ENCODE measurements at places on chromosomes 5 and 9.

- DNase-seq = no peak
Observed at GRCh38 chr9:89720696-89721175, 115.9 kb downstream of the GADD45G start.

DNA sequence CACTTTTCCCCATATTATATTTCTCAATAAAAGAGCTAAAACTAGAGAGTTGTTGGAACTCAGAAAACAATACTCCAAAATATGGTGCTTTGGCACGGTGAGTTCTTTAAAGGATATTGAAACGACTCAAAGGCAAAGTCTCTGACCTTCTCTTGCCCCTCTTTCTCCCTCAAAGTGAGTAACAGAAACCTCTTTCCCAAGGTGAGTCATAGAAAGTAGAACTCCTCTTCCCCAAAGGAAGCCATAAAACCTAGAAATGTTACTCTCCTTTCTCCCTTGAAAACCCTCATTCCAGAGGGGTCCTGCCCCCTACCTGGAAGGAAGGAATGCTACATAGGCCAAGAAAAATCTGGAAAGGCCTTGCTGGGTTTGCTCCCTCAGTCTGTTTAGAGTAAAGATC lies 47.5 kb downstream of the RAPGEF6 start:
- no peak for DNase-seq

DNA sequence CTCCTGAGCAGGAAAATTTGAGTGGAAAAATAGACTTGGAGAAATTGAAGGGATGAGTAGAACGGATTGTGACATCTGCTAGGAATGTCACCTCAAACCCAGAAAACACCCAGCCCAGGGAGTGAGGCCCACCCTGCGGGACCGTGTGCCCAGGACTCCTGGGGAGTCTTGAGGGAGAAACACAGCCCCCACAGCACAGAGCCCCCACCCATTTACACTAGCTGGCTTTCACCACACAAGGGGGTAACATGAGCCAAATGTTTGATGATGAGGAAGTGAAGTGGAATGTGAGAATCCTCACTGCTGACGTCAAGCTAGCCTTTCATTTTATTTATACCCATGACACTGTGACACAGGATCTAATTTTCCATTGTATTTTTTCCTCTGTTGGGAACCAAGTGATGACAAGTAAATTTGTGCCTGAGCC lies 42.8 kb upstream of the PDE8B start:
- DNase-seq = no peak

DNA sequence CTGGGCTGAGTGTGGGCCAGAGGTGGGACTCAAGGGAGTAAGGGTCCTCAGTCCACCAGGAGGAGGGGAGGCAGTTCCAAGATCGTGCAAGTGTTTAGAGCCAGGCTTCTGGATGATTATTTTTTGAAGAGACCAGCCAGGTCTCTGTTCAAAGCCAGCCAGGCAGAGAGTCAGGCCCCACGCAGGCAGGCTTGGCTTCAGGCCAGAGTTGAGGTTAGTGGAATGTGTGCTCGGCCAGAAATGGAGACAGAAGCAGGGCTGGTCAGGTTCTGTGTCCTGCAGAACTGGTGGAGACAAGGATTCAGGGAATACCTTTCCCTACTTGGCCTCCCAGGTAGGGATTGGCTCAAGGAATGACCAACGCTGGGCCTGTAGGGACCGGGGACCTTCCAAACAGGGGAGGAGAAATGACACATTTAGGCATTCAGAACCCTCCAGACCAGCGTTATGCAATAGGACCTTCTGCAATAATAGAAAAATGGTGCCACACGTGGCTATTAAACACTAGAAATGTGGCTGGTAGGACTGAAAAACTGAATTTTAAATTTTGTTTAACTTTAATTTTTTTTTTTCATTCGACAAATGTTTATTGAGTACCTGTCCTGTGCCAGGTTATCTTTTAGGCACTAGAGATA lies 106.2 kb downstream of the CMYA5 start:
- peak; percentile 68 for DNase-seq

GRCh38 chr5:93330506-93330905 lies 250.5 kb downstream of the NR2F1-AS1 start:
- no peak for DNase-seq

- DNase-seq = peak; percentile 43
Observed at GRCh38 chr5:36908544-36909260, 32.1 kb downstream of the NIPBL start.

DNA sequence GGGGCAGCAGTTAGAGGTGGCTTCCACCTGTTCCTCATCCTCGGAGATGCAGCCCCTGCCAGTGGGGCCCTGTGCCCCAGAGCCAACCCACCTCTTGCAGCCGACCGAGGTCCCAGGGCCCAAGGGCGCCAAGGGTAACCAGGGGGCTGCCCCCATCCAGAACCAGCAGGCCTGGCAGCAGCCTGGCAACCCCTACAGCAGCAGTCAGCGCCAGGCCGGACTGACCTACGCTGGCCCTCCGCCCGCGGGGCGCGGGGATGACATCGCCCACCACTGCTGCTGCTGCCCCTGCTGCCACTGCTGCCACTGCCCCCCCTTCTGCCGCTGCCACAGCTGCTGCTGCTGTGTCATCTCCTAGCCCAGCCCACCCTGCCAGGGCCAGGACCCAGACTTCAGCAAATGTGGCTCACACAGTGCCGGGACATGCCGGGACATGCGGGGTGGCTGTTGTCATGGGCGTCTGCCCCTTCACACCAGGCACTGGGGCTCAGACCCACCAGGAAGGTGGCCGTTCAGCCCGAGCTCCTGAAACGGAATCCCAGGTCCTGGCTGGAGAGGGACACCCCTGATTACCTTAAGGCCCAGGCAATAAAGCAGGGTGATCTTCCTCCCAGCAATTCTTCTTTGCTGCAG lies 841 bp downstream of the CYSRT1 start:
- DNase-seq = no peak

- DNase-seq = no peak
Observed at GRCh38 chr5:119323601-119324000, 32.2 kb upstream of the TNFAIP8 start.

- no peak for DNase-seq
Observed at GRCh38 chr5:1311439-1312055, 16.7 kb upstream of the TERT start.

GRCh38 chr5:14298126-14298847 lies 155.1 kb downstream of the TRIO start:
- DNase-seq = no peak

DNA sequence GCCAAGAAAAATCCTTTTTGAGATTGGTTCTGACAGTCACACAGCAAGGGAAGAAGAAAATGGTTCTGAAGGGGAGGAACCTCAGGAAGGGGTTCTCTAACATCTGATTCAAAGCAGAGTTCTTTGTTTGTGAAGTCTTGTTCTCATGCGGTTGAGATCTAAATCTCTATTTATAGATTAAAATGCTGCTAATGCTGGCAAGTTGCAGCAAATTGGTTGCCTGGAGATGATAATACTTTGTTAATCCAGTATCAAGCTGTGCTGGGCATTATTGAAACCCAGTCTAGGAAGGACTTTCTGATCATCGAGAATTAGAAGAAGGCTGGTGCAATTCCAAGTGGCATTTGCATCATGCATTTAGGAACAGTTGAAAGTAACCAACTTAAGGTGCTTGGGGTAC lies 34.0 kb upstream of the SLC28A3 start:
- DNase-seq = no peak

- no peak for DNase-seq
Observed at GRCh38 chr5:154818471-154819116, 31.8 kb downstream of the FAXDC2 start.

DNA sequence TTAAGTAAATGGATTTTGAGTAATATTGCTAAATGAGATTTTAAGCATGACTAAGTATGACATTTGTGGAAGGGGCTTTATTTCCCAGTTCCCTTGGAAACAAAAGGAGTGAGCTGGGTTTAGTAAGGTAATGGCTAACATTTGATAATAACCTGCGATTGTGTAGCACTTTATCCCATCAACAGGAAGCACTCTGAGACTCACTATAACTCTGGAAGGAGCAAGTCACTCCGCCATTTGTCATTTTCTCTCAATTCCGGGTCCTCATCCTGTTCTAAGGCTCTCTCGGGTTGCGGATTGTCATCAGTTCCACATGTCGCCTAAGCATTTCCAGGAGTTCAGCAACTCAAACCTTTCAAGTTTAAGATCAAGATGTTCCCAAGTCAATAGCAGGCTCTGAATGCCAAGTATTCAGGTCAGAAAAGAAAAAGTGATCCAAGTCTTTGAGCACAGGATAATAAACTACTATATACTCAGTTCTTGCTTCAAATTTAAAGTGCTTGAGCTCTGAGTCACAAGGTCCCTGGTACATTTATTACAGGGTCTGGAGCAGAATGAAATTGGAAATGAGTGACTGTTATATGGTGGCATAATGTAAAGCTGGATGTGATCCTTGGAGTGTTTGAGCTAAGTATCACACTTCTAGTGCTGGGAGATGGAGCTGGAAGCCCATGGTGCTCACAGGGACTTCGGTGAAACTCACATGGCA lies 39.3 kb downstream of the CAPSL start:
- DNase-seq = no peak

- DNase-seq = no peak
Observed at GRCh38 chr5:52943285-52943684, 45.9 kb upstream of the ITGA2 start.

GRCh38 chr9:108439947-108440346 lies 415.8 kb downstream of the ACTL7B start:
- no peak for DNase-seq

- no peak for DNase-seq
Observed at GRCh38 chr9:136567651-136568287, 21.9 kb upstream of the NOTCH1 start.

GRCh38 chr5:175306381-175306780 lies 137.6 kb downstream of the DRD1 start:
- no peak for DNase-seq

DNA sequence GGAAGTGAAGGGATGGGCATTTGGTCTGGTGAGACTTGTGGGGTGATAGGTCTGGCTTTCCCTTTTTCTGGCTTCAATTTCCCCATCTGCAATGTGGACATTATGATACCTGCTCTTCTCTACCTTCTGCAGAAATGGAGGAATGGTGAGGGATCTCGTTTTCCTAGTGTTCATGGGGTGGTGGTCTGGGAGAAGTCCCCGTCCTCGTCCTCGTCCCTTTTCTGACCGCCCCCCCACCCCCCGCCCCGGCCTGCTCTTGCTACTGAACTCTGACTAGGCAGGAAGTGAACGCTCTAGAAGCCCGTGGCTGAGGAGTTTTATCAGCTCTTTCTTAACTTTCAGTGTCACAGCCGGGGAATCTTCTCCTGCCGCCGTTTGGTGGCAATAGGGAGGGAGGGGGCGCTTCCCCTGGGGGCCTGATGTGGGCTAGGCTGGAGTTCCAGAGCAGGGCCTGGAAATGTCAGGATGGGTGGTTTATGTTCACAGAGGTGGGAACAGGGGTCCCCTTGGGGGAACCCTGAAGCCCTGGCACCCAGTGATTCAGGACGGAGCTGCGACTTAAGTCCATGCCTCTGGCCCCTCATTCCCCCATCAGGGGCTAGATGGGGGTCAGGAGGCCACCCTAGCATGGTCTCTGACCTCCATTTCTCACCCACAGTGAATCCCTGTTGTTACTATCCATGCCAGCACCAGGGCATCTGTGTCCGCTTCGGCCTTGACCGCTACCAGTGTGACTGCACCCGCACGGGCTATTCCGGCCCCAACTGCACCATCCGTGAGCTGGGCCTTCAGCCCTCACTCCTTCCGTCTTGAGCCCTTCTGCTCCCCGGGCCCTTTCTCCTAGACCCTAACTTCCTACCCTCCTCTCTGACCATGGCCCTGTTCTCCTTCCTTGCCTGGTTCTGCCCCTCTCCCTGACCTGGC lies 6.7 kb downstream of the PTGS1 start:
- DNase-seq = no peak

GRCh38 chr9:129270903-129271431 lies 92.9 kb upstream of the IER5L start:
- DNase-seq = peak; percentile 85

- DNase-seq = no peak
Observed at GRCh38 chr5:80223561-80223960, 32.3 kb downstream of the SERINC5 start.

GRCh38 chr9:35698231-35698630 lies 8.5 kb upstream of the TPM2 start:
- no peak for DNase-seq

DNA sequence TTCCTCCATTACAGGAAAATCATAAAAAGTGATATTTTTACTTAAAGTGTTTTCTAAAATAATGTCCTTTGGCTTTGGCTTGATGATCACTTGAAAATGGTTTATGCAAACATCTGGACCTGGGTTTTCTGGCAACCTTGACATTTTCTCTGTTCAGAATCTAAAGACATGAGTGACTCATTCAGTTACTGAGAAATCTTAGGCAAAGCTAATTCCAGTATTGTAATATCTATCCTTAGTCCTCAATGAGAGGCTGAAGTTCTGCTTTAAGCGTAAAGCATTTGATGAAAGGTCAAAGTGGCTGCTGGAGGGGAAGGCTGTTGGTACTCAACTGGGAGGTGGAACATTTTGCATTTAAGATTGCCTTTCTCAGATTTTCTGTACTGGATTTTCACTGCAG lies 2.3 kb downstream of the MAN2A1 start:
- DNase-seq = peak; percentile 43

GRCh38 chr9:6356441-6356840 lies 28.3 kb downstream of the TPD52L3 start:
- no peak for DNase-seq

- DNase-seq = no peak
Observed at GRCh38 chr5:176642675-176643490, 4.4 kb upstream of the TSPAN17 start.

DNA sequence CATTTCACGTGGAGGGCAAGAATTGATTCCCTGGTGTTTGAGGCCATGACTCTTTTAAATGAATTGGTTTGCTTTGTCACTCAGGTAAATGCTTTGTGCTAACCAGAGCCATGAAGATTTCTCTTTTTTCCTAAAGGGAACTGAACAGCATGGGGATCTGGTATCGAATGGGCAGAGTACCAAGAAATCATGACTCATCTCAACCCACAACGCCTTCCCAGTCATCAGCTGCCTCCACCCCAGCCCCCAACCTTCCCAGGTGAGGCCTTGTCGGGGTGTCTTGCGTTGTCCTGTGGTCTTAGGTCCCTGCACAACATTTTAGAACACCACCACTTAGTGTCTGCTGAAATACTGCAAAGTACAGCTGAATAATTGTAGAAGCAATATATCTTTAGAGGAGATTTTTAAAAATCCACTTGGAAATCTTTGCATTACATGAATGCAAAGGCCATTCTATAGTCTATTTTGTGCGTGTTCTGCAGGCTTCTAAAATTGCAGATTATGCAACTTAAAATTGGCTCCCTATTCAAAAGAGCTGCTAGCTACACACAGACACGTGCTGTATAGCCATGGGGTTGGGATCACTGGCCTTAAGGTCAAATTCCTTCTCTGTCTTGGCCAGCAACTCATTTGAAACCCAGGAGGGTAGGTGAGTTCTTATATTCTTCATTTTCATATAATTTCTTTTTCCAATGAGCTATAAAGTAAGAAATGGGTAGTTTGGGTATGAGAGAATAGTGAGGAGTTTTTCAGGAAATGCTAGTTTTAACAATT lies 69.0 kb downstream of the MVB12B start:
- peak; percentile 42 for DNase-seq

DNA sequence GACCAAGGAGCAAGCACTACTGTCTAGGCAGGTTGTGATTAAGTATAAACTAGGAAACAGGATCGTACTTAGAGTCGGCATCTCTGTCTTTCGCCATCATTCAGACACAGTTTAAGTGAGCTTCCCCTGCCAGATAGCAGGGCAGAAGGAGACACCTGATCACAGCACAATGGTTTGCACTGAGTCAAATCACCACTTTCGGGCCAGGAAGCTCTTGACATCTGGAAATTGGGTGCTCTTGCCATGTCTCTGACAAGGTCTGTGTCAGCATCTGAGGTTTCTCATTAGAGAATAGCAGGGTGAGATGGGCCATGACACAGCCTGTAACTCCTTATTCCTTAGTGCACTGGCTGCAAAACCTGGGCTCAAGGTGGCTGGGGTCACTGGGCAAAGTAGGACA lies 8.3 kb downstream of the ADRB2 start:
- peak; percentile 90 for DNase-seq

All from RPMI8226 (cell line).